ENCODE measurements at places on chromosomes 13 and 19.

DNA sequence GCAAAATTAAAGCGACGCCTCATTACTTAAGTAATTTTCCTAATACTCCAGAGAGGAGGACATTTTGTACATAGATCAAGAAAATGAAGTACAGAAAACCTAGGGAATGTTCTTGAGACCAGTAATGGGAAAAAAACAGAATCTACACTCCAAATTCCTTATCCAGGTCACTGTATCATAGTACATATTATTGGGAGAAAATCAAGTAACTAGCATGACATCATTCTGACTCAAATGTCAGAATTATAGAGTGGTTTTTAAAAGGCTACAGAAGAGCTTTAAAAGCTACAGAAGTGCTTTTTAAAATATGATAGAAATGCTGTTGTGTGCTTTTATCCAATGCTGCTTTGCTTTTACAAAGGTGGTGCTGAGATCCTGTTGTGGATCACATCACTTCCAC is 86.3 kb upstream of the SLC15A1 start:
- no peak for DNase-seq

DNA sequence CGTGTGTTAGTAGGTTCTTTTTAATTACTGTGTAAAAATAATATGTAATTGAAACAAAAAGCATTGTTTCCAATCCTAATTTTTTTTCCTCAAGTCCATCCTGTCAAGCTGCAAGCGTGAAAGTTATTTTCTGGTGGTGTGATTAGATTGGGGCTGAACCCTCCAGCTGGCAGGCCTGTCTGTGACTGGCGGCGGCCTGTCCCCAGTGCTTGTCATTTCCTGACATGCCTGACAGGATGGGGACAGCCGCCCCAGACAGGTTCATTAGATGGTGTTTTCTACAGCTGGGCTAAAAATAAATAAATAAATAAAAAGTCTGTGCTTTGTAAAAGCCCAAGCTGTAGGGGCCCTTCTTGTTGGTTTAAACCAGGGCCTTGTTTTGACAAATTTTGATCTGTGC is 53.7 kb upstream of the MAB21L1 start:
- DNase-seq = no peak

DNA sequence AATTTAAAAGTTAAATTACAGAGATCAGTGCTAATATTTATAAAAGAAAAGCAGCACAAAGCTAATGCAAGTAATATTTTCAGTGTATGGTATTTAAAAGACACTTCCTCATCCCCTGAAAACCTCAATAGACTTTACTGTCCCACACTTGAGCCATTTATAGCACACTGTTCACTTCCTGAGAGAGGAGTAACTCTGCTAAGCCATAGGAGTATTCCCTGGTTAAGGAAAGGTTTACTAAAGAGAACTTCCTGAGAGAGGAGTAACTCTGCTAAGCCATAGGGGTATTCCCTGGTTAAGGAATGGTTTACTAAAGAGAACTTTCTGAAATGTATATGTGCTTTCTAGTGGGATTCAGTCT is 159.4 kb downstream of the NHLRC3 start:
- no peak for DNase-seq

- no peak for DNase-seq
Measured at GRCh38 chr13:113579686-113580085, 4.9 kb upstream of the TFDP1 start.

GRCh38 chr13:25192489-25192888 is 20.4 kb upstream of the AMER2 start:
- no peak for DNase-seq

- DNase-seq = no peak
Measured at GRCh38 chr13:113383089-113383488, 19.2 kb upstream of the GRTP1 start.

DNA sequence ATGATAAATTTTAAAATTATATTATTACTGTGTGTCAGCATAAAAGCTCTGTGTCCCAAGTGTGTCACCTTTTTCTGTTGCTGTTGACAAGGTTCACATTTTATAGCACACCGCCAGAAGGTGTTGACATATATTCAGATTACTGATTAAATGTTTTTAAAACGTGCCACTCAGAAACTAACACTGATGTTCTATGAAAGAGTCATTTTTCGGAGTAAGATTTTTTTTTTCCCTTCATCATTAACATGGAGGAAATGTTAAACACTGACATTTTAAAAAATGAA is 197.5 kb downstream of the TM9SF2 start:
- DNase-seq = no peak

GRCh38 chr13:85797311-85797710 is 1.9 kb downstream of the SLITRK6 start:
- no peak for DNase-seq
